ENCODE measurements at places on chromosomes 16 and 17.

GRCh38 chr17:47694581-47695428 lies 844 bp downstream of the TBKBP1 start:
- no peak for DNase-seq

- no peak for DNase-seq
These were observed 3.8 kb downstream of the SLC46A1 start for GRCh38 chr17:28402224-28402630.

- DNase-seq, result no peak
These were observed 9.4 kb downstream of the CMC2 start for GRCh38 chr16:80997139-80997798.

GRCh38 chr17:29590411-29591145 lies 1.1 kb upstream of the GIT1 start:
- DNase-seq, result no peak

DNA sequence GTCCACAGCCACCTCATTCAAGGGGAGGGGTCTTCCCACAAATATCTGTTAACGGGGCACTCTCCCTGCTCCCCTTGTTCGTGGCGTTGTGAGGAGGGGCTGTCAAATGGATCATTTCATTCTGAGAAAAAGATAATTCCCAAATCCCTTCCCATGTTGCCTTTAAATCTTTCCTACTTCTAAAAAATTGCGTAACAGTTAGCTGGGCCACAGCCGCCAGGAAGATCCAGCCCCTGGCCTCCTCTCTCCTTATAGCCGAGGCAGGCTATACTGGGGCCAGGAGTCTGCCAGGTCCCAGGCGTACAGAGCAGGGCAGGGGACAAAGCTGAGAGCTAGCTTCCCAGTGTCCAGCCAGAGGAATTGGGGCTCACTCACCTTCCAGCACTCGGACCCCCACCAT lies 430 bp downstream of the C16orf89 start:
- DNase-seq, result no peak

GRCh38 chr16:1687427-1688316 lies 9.6 kb downstream of the JPT2 start:
- no peak for DNase-seq

DNA sequence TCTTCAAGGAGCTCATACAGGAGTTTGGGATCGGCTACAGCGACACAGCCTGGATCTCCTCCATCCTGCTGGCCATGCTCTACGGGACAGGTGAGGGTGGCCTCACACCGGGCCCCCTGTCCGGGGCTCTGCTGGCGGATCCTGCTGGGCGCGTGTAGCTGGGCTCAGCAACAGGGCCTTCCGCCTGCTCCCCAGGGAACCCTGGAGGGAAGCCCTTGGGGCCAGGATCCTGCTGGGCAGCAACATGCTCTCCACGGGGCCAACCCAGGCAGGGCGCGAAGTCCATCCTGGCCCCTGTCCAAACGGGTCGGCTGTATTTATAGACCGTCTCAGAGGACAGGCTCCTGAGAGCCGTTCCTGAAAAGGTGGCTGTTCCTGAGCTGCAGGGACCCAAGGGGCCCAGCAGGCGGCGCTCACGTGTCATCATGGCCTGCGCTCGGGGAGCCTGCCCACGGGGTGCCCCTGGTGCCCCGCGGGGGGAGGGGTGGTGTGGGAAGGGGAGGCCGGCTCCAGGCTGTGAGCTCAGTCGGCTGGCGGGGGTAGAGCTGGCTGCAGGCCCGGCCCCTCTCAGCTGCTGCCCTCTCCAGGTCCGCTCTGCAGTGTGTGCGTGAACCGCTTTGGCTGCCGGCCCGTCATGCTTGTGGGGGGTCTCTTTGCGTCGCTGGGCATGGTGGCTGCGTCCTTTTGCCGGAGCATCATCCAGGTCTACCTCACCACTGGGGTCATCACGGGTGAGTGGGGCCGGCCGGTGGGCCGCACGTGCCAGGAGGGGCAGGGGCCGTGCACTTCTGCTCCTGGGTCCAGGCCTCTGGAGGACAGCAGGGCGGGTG lies 7.5 kb downstream of the SLC16A3 start:
- no peak for DNase-seq

DNA sequence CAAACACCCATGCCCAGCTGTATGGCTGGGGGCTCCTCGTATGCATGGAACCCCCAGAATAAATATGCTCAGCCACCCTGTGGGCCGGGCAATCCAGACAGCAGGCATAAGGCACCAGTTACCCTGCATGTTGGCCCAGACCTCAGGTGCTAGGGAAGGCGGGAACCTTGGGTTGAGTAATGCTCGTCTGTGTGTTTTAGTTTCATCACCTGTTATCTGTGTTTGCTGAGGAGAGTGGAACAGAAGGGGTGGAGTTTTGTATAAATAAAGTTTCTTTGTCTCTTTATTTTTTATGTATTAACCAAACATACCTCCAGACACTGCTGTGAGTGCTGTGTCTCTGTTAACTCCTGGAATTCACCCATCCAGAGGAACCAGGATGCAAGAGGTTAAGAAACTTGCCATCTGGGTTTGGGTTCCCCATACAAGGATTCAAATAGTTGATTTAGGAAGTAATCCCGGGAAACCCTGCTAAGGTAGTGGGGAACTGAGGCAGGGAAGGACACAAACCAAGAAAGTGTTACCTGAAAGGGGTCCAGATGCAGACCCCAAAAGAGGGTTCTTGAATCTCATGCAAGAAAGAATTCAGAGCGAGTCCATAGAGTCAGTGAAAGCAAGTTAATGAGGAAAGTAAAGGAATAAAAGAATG lies 37.4 kb upstream of the IL21R start:
- DNase-seq, result no peak

DNA sequence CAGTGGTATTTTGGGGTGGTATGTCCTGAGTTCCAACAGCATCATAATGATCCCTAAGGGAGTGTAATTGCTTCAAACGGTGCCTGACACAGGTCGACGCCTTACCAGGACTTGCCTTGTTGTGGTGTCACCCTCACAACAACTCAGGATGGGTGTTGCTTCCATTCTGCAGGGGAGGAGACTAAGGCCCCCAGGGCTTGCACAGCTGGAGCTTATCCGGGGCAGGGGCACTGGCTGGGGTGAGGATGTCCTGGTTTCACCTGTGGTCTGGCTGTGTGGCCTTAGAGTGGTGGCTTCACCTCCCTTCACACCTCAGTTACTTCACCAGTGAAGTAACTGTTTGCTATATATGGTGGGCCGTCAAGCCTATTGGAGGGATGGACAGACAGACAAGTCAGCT lies 23.3 kb downstream of the LLGL2 start:
- no peak for DNase-seq

DNA sequence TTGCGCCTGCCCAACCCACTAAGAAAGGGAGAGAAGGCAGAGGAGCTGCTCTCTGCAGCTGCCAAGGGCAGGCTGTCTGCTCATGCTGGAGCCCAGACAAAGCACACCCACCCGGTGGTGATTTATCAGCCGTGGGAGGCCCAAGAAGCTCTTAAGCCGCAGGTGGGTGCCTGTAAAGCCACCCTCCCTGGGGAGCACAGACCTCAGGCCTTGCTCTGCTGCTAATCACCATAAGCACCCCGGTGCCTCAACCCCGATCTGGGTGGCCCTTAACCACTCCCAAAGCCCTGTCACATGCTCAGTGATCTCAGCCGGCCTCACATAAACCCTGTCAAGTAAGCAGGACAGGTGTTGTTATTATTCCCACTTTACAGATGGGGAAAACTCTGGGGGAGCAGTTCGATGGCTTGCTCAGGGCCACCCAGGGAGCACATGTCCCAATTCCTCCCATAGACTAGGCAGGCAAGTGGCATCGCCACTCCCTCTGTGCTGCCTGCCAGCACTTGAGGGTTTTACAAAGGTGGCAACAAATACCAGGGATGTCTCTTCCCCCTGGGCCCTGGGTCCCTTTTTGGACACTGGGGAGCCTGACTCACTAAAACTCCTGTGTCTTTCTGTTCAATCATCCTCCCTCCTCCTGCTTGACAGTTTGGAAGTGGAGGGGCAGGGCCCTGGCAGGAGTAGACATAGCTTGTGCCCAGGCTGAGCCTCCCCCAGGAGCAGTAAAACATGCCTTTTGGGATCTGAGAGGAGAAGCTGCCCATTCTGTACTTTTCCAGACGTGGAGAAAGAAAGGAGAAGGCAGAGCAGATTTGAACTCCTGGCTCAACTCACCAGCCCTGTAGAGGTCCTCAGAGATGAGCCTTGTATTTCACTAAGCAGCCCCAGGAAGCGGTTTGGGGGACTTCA lies 299.3 kb downstream of the SOX9 start:
- no peak for DNase-seq

DNA sequence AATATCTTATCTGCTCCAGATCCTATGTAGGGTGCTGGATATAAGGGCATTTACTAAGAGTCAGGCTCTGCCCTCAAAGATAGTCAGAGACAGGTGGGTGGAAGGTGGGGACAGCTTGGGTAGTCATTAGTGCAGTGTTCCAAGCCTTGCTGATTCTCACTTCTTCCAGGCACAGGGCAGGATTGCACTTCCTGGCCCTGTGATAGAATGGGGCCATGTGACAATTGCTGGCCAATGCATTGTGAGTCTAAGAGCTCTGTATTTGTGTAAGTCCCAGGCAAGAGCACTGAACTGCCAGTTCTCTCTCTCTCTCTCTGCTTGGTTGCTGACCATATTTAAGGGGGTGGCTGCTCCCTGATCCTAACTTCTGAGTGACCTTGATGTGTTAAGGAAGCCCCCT lies 112.1 kb downstream of the C16orf78 start:
- DNase-seq, result no peak

GRCh38 chr17:59488805-59489204 lies 76.6 kb upstream of the DHX40 start:
- no peak for DNase-seq

DNA sequence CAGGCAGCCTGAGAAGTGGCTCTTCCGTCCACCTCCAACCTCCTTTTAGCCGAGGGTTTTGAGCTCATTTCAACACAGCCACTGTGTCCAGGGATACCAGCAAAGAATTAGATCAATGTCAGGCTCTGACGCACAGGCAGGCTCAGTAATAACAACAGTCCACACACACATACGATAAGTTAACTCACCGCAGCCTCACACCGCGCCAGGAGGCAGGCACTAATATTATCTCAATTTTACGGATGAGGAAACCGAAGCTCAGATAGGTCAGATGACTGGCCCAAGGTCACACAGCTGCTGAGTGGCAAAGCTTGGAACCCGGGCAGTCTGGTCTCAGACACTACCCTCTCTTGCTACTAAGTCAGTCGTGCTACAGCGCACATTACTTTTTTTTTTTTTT lies 22.9 kb downstream of the ABR start:
- DNase-seq, result no peak

All from esophagus squamous epithelium (tissue), 5 donors.